Stimulated activated CD4-positive, alpha-beta T cell treated with anti-CD3 and anti-CD28 coated beads, TNF-alpha, amount 100 ng/mL, for 1 hour (primary cell): ENCODE measurements at places on chromosomes 1 and 21.

- no peak for DNase-seq
Observed at GRCh38 chr21:42409366-42409765, 5.7 kb downstream of the UBASH3A start.

GRCh38 chr1:77672374-77672773, 10.1 kb downstream of the ZZZ3 start:
- no peak for DNase-seq

DNA sequence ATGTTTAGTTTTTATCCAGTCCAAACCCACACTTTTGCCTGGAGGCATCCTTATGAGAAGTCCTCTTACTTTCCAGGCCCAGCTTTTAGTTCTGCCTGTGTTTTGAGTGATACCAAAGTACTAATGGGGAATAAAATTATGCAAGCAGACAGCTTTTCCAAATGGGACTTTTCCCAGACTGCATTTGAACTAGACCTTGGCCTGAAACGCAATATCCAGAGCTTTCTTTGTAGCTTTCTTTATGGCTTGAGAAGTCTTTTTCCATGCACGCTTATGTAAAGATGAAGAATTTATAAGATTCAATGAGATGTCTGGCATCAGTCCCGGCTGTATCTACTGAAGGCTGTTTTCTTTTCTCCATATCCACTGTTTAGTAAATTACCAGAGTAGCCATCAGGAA, 236.6 kb upstream of the RAB4A start:
- no peak for DNase-seq

DNA sequence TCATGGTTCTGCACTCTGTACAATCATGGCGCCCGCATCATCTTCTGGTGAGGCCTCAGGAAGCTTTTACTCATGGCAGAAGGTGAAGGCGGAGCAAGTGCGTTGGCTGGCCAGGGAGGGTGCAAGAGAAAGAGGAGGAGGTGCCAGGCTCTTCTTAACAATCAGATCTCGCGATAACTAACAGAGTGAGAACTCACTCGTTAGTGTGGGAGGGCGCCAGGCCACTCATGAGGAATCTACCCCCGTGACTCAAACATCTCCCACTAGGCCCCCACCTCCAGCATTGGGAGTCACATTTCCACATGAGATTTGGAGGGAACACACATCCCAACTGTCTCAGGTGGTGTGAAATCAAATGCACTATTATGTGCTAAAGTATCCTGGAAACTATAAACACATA, 220.2 kb upstream of the CSF3R start:
- no peak for DNase-seq

GRCh38 chr1:23019863-23020625, 776 bp downstream of the KDM1A start:
- DNase-seq, result peak; percentile 10

GRCh38 chr1:199123615-199124014, 484.8 kb downstream of the PTPRC start:
- no peak for DNase-seq

- no peak for DNase-seq
Observed at GRCh38 chr21:36507397-36508018, 27.6 kb upstream of the CLDN14 start.

GRCh38 chr1:217540321-217540720, 90.6 kb downstream of the GPATCH2 start:
- no peak for DNase-seq

DNA sequence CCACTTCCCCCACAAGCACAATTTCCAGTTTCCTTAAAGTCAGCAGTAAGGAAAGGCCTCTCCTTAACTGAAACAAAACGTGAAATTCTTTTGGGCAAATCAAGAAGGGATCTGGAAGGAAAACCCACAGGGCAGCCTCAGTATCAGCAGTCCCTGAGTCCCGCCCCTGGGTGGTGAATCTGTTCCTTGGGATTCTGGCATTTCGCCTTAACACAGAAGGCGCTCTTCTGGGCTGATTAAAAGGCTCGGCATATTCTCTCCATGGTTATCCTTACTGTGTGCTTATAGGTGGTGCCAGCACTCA, 12.2 kb upstream of the RAB4A start:
- DNase-seq, result no peak

DNA sequence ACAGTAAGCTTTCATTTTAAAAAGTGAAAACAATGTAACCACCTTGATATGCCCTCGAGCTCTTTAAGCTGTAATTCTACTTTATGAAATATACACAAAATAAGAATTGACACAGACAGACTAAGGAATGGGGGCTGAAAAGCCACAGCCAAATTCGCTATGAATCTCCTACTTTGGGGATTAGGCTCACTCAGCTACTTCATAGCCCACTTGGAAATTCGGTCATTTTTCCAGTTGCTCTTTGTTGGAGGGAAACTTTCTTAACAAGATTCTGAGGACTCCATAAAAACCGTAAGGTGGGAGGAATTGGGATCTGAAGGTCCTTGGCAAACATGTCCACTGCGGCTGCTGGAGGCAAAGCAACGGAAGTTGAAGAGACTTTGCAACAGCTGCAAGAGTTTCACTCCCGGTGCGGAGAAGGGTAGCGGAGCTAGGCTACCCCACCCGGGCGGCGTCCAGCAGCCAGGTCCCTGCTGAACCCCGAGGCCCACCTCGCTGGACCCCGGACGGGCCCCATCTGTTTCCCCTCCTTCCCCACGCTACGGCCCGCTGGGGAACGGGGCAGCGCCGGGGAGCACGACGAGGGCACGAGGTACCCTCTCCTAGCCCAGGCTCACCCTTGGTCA, 634 bp downstream of the MYCBP start:
- no peak for DNase-seq

- no peak for DNase-seq
Observed at GRCh38 chr1:50851034-50851433, 109.0 kb downstream of the FAF1 start.

- no peak for DNase-seq
Observed at GRCh38 chr1:243559575-243560162, 290.4 kb downstream of the AKT3 start.

GRCh38 chr1:58047265-58047858, 499.2 kb downstream of the OMA1 start:
- no peak for DNase-seq

- no peak for DNase-seq
Observed at GRCh38 chr1:97911266-97912215, 9.3 kb downstream of the DPYD start.

- no peak for DNase-seq
Observed at GRCh38 chr1:184166485-184166884, 115.0 kb downstream of the TSEN15 start.

DNA sequence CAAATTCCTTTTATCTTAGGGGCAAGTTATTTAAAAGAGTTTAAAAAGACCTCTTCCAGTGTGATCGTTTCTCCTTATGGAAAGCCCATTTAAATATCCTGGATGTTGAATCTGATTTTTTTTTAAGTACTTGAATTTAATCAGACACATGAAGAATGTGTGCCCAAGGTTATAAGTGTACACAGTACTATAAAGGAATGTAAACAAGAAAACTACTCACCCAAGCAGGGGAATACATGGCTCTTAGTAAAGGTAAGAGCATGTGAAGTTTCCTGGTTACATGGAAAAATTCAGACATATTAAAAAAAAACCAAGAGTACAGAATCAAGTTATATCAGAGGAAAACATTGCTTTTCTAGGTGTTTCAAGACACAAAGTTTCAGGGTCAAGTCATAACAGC, 546.9 kb downstream of the MATN1 start:
- no peak for DNase-seq

DNA sequence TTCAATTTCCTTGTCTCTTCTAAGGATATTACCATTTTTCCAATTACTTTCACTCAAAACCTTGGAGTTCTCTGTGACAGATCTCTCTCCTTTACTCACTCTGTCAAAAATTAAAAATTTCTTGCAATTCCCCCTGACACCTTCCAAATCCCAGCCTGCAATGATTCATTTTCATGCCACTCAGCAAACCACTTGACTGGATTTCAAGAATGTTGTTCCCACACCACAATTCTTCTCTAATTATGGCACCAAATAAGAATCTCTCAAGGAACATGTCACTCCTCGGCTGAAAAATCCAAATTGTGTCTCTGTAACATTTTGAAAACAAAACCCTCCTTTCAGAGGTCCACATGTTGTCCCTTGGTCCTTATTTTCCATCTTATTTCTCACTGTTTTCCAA, 438.9 kb upstream of the ZP4 start:
- no peak for DNase-seq

- no peak for DNase-seq
Observed at GRCh38 chr1:216310776-216311175, 112.5 kb downstream of the USH2A start.

- no peak for DNase-seq
Observed at GRCh38 chr21:27570306-27570868, 603.5 kb upstream of the ADAMTS5 start.

DNA sequence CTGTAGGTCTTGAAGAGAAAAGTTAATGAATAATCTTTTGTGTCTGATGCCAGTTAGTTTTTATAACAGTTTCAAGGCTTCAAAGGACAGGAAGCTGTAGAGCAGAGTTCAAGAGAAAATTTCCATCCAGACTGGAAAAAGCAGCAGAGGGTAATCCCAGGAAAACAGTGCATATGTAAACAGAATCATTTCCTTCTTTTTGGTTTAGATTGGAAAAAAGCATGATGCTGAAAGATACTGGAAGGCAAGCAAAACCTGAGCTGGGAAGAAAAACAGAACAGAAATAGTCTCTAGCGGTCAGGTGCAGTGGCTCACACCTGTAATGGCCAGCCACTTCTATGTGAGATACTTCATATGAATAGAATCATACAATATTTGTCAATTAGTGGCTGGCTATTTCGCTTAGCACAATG, 71.9 kb downstream of the ZSWIM5 start:
- DNase-seq, result no peak

- no peak for DNase-seq
Observed at GRCh38 chr21:33821503-33822322, 93.9 kb downstream of the ATP5PO start.

GRCh38 chr1:96002201-96002600, 719.4 kb upstream of the PTBP2 start:
- no peak for DNase-seq

- DNase-seq, result no peak
Observed at GRCh38 chr1:164618202-164618564, 59.2 kb downstream of the PBX1 start.

DNA sequence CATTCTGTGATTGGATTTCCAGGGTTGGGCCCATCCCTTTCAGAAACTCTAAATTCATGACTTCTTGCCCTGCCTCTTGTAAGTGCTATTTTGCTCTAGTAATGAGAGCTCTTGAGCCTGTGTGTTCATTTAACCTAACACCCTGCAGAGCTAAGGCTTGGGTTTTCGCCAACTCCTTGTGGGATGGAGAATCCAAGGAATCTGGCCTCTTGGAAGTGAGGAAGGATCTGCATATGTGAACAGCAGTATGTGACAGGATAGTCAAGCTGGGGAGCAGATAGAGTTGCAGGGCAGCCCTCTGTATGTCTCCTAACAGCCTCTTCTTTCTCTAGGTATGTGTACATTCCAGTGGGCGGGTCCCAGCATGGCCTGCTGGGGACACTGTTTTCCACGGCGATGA, 258.9 kb downstream of the HHAT start:
- DNase-seq, result no peak

DNA sequence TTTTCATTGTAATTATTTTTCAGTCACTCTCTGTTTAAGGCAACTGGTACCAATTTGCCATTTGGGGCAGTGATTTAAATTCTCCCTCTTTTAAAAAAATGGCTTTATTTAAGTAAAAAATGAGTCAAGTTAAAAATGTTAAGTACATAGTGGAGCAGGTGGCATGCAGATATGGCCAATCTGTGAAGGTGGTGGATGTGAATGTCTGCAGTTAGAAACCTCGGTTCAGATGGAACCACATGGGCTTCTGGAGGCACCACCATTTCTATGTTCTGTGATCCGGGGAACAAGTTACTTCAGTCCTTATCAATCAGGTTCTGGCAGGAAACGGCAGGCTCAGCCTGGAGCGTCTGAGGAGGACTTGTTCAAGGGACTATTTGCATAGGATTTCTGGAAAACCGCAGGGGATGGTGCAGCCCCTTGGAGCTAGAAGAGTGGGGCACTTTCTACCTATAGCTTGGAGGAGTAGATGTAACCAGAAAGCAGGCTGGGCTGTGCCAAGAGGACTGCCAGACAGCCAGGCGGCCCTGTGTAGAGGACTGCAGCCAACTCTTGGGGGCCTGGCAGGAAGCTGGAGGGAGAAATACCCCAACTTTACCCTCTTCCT, 12.3 kb downstream of the IGSF21 start:
- no peak for DNase-seq

DNA sequence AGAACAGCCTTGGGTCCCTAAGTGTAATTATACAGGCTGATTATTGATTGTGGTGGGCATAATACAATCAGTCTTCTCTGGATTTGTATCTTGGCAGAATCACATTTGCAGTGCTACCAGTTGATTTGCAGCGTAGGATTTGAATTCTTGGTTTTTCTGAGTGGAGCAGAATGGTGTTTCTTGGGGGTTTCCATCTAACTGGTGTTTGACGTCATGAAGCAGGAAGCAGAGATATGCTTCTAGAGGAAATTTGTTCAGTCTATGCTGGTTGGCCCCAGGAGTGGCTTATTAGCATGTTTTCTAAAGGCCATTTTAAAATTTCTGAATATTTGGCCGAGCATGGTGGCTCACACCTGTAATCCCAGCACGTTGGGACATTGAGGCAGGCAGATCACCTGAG, 3.4 kb downstream of the CTTNBP2NL start:
- no peak for DNase-seq

DNA sequence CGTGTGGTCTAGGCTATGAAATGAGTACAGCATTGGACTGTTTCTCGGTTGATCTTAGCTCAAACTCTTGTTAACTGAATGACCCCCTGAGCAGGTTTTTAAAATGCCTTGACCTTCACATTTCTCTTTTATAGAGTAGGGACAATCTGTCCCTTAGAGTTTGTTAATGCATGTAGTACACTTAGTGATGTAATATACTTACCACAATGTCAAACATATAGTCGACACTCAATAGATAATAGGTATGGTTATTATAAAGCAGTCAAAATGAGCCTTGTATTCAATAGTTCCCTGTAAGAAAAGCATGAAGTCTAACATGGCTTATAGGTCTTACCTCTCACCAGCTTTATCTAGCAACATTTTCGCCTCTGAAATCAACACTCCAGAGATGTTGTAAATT, 161.0 kb upstream of the RUNX1 start:
- no peak for DNase-seq

DNA sequence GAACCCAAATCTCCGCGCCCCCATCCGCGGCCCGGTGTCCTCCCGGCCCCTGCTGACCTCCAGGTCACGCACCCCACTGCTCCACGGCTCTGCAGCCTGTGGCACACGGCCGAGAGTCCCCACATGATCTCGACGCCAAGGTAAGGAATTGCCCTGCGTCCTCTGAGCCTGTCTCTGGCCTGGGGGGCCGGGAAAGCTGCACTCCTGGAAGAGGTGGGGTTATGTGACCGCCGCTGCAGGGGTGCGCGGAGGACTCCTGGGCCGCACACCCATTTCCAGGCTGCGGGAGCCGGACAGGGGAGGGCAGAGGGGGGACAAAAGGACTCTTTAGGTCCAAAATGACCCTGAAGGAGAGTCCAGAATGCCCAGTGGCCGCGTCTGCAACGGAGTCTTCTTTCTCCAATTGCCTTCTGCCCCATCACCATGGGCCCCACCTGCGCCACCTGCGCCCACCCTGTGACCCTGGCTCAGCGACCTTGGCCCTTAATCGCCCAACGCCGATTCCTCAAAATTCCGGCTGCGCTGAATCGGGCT, 997 bp upstream of the SIM2 start:
- DNase-seq, result no peak

- no peak for DNase-seq
Observed at GRCh38 chr1:94792473-94793295, 27.5 kb upstream of the SLC44A3 start.

GRCh38 chr1:54811739-54812655, 10.9 kb upstream of the TTC22 start:
- no peak for DNase-seq

- DNase-seq, result no peak
Observed at GRCh38 chr1:88061492-88062177, 622.4 kb upstream of the PKN2 start.

- no peak for DNase-seq
Observed at GRCh38 chr1:115295904-115296696, 41.9 kb downstream of the NGF start.
